ENCODE measurements at places on chromosomes 7 and 10.

DNA sequence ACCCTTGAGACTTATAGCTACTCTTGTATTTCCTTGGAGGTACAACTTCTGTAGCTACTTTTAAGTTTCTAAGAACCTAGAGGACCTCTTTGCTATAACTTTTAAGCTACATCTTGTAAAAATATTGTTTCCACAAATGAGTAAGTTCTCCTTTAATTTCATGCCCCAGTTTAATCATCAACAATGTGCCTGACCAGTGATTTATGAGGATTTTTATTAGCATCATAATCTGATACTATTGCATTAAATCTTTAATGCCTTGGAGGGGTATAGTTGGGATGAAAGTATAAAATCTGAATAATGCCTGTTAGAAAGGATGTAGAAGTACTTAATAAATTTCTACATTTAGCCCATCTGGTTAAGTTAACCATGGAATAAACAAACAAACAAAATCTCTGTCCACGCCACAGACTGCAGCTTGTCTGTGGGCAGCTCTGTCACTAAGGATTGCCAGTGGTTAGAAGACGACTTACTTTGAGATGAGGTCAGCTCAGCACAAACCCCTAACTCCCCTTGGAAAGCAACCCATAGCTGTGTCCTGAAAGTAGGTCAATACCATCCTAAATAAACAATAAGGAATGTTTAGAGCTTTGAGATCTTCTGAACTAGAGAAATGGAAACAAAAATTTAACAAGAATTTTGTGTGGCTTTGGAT is 18.3 kb downstream of the UBE2D1 start:
- DNase-seq = no peak

GRCh38 chr10:12484941-12485805 is 135.8 kb downstream of the CAMK1D start:
- DNase-seq = no peak

DNA sequence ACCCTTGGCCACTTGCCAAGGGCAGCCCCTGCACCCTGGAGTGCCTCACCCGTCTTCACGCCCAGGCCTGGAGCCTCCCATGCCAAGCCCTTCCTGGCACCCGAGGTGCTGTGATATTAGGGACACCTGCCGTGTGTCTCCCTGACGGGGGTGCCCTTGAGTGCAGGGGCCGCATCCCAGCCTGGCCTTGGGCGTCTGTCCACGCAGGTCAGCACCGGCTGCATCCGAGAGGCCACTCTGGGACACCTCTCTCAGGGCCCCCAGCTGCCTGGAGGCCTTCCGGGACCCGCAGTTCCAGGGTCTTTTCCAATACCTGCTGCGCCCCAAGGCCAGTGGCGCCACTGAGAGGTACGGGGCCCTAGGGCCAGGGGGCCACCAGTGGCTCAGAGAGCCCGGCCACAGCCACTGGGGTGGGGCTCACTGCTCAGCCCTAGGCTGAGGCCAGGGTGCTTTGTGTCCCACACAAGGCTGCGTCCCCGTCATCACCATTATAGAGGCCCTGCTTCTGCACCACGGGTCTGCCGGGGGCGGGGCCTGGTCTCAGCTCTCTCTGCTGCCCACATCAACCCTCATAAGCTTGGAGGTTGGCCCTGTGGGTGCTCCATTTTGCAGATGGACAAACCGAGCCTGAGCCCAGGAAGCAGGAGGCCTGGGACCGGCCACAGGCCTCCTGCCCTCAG is 12.7 kb downstream of the AP5Z1 start:
- DNase-seq = no peak

DNA sequence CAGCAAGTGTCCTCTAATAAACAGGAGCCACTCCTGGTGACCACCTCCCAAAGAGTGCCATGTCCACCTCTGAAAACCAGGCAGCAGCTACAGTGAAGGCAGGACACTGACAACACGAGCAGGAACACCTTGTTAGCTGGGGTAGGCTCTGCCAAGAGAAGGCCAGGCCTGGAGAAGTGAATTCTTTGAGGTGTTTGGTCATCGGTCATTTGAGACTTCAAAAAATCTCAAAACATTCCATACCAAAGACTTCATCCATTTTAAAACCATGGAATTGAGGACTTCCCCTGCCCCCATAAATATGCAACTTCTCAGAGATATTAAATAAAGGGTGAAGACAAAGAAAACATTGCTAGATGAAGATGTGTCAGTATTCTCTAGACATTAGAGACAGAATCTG is 28.4 kb upstream of the OPALIN start:
- DNase-seq = no peak

GRCh38 chr10:12499076-12499986 is 150.0 kb downstream of the CAMK1D start:
- peak; percentile 26 for DNase-seq

GRCh38 chr10:3452173-3452626 is 279.6 kb upstream of the PITRM1 start:
- DNase-seq = peak; percentile 62

- no peak for DNase-seq
Measured at GRCh38 chr10:24344695-24345463, 135.9 kb downstream of the KIAA1217 start.

- no peak for DNase-seq
Measured at GRCh38 chr7:137655804-137656203, 191.0 kb downstream of the DGKI start.

- no peak for DNase-seq
Measured at GRCh38 chr10:30606313-30606712, 23.2 kb downstream of the LYZL2 start.

GRCh38 chr7:110539216-110539615 is 551.7 kb upstream of the LRRN3 start:
- DNase-seq = no peak

DNA sequence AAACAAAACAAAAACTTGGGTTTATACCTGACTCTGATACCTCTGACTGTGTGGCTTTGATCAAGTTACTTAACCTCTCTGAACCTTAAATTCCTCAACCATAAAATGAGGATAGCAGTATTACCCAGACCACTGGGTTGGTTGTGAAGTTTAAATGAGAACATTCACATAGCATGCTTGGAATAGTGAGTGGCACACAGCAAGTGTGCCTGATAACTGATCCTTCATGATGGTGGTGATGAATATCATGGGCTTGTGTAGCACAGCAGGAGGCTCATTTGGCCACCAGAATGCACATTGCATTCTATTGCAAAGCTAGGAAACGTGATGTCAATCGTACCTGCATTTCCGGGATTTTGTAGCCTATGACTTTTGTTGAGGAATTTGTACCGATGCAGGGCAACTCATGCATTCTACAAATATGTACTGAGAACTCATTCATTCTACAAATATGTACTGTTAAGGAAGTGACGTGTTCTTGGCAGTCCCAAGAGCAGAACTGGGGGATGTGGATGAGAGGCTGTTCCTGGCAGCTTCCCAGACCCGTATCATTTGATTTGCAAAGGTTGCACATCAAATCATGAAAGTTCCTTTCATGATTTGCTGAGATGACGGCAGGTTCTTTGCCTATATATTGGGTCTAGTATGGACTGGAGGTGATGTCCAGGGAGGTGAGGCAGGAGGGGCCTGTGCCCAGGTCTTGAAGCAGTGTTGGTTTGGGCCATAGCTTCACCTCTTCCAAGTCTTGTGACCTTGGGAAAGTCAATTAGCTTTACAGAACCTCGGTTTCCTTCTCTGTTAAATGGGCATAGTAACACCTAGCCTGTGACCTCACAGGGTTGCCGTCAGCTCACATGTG is 94.6 kb upstream of the SMNDC1 start:
- DNase-seq = no peak

DNA sequence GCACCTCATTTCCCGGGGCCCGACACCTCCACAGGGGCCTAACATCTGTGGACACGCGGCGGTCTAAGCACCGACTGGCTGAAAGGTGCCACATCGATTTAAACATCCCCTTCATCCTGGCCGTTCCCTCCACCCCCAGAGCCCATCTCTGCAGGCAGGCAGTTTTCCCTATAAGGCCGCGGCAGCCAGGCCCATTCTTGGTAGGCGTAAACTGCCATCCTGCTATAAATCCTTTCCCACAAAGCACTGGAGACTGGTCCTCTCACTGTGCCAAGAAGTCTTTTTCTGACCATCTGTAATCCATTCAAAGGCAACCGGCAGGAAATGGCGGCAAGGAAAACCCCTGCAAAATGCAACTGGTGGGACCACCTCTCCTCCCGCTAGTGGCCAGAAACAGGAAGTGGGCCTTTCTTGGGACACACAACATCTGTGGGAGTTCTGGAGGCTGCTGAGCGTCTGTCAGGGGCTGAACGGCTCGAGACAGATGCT is 22.4 kb downstream of the ATXN7L1 start:
- no peak for DNase-seq

GRCh38 chr7:28225576-28225975 is 45.0 kb upstream of the JAZF1 start:
- DNase-seq = no peak

GRCh38 chr10:21705828-21706176 is 171.8 kb downstream of the MLLT10 start:
- no peak for DNase-seq

GRCh38 chr7:79165225-79165624 is 288.2 kb downstream of the MAGI2 start:
- no peak for DNase-seq

GRCh38 chr7:96014617-96015016 is 242.3 kb downstream of the DYNC1I1 start:
- no peak for DNase-seq

- no peak for DNase-seq
Measured at GRCh38 chr10:87545783-87546182, 41.1 kb downstream of the MINPP1 start.

- no peak for DNase-seq
Measured at GRCh38 chr7:48150086-48150485, 21.2 kb upstream of the ABCA13 start.

GRCh38 chr10:87761153-87761552 is 56.9 kb downstream of the ATAD1 start:
- DNase-seq = no peak

- DNase-seq = no peak
Measured at GRCh38 chr7:86002858-86003257, 640.9 kb upstream of the GRM3 start.

GRCh38 chr7:77262316-77262715 is 62.7 kb upstream of the FGL2 start:
- no peak for DNase-seq

DNA sequence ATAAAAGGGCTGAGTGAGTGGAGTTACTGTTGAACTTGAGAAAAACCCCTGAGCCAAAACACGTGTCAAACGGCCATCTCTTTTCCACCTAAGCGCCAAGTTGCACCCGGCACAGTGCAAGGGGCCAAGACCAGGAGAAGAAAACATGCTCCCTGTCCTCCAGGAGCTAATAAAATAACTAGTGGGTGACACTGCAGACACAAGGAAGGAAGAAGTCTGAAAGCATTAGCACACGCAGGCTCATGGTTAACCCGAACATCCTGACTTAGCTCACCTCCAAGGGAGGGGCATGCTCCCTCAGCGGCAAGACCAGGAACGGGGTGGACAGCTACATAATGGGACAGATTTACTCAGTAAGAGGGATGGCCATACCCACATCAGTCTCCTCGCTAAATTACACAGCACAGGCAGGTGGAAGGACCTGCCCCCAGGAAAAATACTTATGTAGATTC is 65.0 kb downstream of the PIP4K2A start:
- no peak for DNase-seq

GRCh38 chr7:27922907-27923641 is 183.1 kb downstream of the TAX1BP1 start:
- DNase-seq = no peak

GRCh38 chr7:159091041-159091440 is 53.6 kb downstream of the VIPR2 start:
- DNase-seq = no peak

DNA sequence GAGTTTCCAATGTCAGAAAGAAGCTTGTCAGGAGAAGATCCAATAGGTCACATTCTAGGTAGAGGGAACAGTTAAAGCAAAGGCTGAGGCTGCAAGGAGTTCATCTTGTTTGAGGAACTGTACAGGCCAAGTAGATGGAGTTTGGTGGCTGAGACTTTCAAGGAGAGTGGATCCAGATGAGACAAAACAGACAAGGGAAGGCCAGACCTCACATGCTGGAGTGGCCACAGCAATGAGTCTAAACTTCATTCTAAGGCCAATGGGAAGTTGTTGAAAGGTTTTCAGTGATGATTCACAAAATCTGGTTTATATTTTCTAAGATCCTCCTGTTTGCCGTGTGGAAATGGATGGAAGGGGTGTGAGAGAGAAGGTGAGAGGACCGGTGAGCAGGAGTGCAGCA is 40.0 kb downstream of the EPDR1 start:
- DNase-seq = no peak

DNA sequence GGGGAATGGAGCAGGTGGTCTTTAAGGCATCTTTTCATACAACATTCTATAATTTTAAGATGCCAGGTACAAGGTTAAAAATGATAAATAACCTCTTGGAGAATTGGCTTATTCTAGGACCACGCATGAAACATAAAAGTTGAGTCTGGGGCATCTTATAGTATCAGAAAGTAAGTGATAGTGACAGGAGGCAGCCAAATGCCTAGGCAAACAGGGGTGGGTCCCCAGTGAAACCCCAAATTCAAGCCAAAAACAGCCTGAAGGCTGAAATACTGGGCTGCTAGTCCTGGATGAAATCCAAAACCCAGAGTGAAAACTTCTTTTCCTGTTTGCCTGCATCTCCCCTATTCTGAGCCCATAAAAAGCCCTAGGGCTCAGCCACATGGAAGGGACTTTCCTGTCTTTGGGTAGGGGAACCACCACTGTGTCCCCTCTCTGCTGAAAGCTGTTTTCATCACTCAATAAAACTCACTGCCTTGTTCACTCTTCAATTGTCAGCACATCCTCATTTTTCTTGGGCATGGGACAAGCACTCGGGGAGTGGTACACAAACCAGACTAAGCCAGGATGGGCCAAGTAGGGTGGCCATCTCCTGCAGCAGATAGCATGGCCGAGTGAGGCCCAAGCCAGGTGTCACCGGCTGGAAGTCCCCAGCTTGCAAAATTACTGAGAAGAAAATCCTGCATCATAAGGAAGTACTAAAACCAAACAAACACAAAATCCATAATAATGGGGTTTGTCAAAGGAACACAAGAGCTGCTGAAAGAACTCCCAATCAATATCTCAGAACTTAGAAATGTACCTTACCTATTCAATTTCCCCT is 241.6 kb upstream of the GALNT17 start:
- no peak for DNase-seq

DNA sequence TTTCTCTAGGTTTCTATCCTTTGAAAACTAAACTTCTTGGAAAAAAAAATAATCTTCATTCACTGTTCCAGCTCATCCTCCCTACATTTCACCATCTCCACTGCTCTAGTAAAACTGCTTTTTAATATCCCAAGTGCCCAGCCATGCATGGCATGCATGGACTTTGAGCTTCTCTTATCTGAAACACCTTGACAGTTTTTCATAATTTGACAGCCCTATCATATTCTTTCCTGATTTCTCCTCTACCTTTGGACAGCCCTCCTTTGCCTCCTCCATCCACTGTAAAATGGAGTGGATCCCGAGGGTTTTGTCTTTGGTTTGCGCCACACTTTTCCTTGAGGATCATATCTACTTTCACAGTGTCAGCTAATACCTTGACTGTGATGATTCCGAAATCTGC is 212.8 kb downstream of the ANK3 start:
- DNase-seq = no peak

Measured in pons (tissue), 1 donor.